ENCODE measurements at places on chromosomes 4 and X.

GRCh38 chr4:188158336-188158735 lies 19.1 kb downstream of the TRIML1 start:
- no peak for DNase-seq

DNA sequence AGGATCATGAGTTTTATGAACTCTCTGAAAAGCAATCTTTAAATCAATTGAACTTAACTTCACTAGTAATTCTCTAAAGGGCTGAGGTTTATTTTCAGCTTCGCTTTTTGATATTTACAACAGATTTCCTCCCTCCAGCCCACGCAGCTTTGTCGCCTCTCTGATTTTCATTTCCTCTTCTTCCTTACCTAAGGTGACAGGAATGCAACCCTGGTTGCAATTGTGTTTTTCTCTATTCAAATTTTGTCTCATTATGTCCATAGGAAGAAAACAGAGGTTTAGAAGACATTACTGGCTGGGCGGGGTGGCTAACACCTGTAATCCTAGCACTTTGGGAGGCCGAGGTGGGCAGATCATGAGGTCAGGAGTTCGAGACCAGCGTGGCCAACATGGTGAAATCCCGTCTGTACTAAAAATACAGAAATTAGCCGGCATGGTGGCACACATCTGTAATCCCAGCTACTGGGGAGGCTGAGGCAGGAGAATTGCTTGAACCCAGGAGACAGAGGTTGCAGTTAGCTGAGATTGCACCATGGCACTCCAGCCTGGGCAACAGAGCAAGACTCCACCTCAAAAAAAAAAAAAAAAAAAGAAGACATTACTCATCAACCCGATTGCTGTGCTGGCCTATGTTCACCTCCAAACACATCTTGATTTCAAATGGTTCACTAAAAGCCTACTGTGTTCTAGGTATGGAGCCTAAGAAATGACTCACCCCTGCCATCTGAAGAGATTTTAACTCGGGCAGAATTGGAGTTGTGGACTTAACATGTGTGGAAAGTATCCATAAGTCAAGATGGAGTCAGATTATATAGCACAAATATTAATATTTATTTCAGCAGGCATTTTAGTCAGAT lies 36.8 kb downstream of the VSIG4 start:
- no peak for DNase-seq

DNA sequence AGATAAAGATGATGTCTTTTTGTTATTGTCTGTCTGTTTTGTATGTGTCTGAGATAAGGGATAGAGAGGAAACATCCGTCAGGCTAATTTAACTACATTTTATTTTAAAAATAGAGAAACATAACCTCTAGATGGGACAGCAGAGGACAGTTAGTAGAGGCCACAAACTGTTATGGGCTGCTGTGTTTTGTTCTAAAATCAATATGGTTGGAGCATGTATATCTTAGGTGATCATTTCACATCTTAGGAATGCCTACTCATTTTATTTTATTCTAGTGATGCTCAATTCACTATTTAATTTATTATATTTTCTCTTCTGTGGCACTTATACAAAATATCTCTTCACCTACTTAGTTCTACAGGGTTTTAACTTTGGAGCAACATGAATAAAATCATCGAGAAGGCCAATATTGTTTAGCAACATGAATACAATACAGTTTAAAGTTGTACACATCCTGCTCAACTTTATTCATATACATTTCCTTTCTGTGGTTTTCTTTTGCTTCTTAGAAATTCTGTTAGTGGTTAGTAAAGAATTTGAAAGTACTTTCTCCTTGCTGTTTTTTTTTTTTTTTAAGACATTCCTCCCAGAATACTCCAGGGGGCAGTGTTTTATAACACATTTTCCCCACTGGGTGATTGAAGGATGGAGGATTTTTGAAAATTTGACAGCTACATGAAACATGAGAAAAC lies 392.9 kb downstream of the UNC5C start:
- no peak for DNase-seq

GRCh38 chr4:80931631-80932081 lies 98.9 kb upstream of the BMP3 start:
- no peak for DNase-seq

DNA sequence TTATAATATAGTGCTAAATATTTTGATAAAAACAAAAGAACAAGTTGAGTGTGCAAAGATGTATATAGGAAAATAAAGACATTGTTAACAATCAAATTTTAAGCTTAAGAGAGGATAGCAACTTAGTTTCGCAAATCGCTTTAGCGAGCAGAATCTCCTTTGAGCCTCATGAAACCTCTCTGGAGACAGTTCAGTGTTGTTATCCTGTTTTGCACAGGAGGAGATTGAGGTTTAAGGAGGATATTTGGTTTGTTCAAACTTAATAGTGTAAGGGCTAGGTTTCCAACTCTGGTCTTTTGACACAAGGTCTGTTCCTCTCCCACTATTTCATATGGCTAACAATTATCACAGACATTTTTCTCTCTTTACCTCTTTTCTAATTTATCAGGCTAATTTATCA lies 1848.5 kb upstream of the TENM3 start:
- no peak for DNase-seq

- DNase-seq = no peak
These were observed 903.7 kb upstream of the ADGRL3 start for GRCh38 chr4:60296386-60296785.

GRCh38 chr4:85370400-85371032 lies 104.4 kb upstream of the ARHGAP24 start:
- DNase-seq = no peak

DNA sequence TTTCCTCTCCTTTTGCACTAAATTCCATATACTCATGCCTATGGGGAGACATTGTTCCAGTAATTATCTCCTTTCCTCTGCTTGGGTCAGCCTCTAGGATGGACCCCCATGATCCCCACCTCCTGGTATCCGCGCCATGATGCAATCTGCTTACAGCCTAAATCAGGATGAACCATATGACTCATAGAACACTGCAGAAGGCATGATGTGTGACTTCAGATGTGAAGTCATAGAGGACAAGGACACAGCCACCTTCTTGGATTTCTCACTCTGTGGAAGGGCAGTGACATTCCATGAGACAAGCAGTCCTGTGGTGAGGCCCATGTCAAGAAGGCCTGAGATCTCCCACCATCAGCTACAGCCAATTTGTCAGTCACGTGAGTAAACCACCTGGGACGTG lies 9.0 kb upstream of the TMEM144 start:
- no peak for DNase-seq

DNA sequence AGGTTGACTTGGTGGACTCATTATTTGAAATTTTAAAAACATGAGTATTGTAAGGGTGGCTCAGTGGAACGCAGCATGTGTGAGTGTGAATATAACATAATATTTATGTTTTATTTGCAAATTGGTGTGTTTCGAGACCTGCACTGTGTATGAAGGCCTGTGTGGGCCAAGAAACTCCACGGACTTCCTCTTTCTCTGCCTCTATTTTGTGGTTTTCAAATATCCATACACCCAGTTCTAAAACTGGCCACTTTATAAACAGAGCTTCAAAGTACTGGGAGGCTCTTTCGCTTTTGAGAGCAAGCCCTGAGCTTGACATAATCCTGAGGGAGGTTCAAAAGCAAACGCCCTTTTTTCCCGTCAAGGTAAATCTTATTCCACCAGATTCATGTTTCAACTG lies 187.7 kb downstream of the GPAT3 start:
- DNase-seq = no peak

DNA sequence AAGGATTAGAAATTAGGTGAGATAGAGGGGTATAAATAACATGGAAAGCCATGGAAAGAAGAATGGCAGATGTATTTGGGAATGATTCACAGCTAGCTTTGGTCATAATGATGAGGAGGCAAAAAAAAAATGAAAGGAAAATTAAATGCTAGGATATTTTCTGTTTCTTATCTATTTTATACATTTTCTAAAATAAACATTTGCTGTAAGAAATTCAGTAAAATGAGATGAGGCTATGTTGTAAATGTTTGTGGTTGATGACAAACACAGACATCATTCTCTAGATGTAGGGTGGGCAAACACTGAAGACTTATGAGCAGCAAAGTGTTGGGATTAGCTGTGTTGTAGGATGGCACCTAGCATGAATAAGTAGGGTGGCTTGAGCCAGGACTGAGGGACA lies 407.1 kb downstream of the IL15 start:
- DNase-seq = no peak
